Gastrocnemius medialis (tissue), 4 donors: ENCODE measurements at places on chromosomes 13 and 19. TPM values are rescaled to one million over a fixed set of nuclear protein-coding genes. Genes with fewer than 3 reads are reported as not detected.

GRCh38 chr13:40143106-40143505, 487.6 kb downstream of the COG6 start:
- H3K27ac ChIP-seq, result no peak overlapping the region
- no peaks in the 10 kb centered on the region for H3K27me3 ChIP-seq
- H3K36me3 ChIP-seq, result no peaks in the 10 kb centered on the region
- no peak for DNase-seq

DNA sequence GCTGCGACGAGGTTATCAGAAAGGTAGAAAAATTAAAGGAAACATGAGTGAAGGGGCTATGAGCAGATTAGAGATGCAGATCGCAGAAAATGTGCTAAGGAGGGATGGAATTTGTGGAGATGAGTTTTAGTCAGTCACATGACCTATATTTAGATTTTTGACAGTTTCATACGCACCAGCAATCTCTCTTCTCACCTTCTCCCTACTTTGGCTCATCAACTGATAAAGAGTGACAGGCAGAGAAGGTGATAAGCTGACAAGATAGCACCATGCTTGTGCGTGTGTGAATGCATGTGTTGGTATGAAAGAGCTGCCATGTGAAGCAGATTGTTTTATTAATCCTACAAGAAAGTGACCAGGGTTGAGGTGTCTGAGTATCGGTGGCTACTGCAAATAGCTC, 252.6 kb downstream of the RAP2A start:
- no peak for DNase-seq
- no peaks in the 10 kb centered on the region for H3K4me1 ChIP-seq
- H3K27me3 ChIP-seq, result no peaks in the 10 kb centered on the region
- no peak overlapping the region for H3K4me3 ChIP-seq

DNA sequence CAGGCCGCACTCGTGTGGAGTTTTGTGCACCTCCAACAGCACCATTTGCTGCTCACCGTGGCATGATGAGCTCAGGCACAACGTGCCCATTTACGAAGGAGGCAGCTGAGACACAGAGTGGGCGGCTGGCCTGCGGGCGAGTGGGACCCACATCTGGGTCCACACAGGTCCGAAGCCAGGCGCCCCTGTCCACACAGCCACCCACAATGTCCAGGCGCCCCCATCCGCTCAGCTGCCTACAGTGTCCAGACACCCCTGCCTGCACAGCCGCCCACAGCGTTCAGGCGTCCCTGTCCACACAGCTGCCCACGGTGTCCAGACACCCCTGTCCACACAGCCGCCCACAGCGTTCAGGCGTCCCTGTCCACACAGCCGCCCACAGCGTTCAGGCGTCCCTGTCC, 42.5 kb upstream of the F7 start:
- H3K36me3 ChIP-seq, result no peaks in the 10 kb centered on the region
- no peak overlapping the region for H3K27ac ChIP-seq
- H3K27me3 ChIP-seq, result no peaks in the 10 kb centered on the region
- H3K4me1 ChIP-seq, result no peaks in the 10 kb centered on the region

DNA sequence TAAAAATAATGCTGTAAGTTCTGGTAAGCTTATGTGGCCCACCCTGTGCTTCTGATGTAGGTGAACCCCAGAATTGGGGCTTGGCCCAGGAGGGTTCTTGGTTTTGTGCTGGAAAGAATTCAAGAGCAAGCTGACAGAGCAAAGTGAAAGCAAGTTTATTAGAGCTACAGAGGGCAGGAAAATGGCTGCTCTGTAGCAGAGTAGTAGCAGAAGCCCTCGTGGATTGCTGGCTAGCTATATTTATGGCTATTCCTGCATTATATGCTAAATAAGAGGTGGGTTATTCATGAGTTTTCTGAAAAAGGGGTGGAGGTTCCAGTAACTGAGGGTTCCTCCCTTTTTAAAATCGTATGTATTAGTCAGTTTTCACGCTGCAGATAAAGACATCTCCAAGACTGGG, 20.6 kb upstream of the ZNF599 start:
- no peak for DNase-seq
- no peak overlapping the region for H3K27ac ChIP-seq
- no peaks in the 10 kb centered on the region for H3K4me1 ChIP-seq
- no peaks in the 10 kb centered on the region for H3K36me3 ChIP-seq
- H3K27me3 ChIP-seq, result no peaks in the 10 kb centered on the region

DNA sequence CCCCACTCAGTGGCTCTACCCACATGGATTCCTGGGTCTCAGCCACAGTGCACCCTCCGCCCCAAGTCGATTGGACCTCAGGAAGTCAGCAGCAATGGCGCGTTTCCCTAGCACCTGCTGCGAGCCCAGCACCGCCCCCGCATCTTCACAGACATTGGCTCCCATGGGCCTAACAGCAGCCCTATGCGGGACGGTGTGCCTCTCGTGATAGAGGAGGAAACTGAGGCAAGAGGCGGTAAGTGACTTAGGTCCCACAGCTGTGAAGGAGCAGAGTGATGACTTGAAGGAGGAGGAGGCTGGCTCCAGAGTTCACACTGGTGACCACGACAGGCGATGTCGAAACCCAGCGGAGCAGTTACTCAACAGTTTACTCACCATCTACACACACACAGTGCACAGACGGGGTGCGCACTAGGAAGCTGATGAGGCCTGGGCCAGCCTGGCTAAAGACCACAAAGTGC, 104.5 kb upstream of the SOX1 start:
- no peaks in the 10 kb centered on the region for H3K36me3 ChIP-seq
- peaks cover 2% of the 10 kb centered on the region for H3K27me3 ChIP-seq
- no peak overlapping the region for H3K4me3 ChIP-seq

DNA sequence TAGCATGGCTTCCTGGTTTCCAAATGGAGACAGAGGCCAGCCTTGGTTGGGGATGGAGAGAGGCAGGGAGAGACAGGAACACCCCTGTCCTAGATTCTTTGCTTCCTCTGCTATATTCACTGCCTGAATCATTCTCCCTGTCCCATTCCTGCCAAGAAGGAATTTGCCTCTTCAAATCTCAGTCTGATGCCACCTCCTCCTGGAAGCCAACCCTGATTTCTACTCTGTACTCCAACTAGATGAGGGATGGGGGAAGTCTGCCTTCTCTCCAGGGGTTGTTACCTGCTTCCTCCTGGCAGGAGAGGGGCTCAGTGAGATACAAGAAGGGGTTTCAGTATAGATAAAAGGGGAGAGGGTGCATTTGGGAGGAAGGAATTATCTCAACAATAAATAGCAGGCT, 1.3 kb upstream of the ACTL9 start:
- no peak overlapping the region for H3K27ac ChIP-seq
- no peaks in the 10 kb centered on the region for H3K27me3 ChIP-seq
- no peak overlapping the region for H3K4me3 ChIP-seq
- H3K36me3 ChIP-seq, result no peaks in the 10 kb centered on the region
- no peak for DNase-seq

The TJP3 gene
- 3.7 TPM for total RNA-seq

The CYP2F1 gene
- not detected for total RNA-seq

The SIGLEC8 gene
- total RNA-seq, result 0.13 TPM
